Daoy (cell line): ENCODE measurements at places on chromosomes 2 and 18. TPM values are rescaled to one million over a fixed set of nuclear protein-coding genes. Genes with fewer than 3 reads are reported as not detected.

KLF7 gene
- total RNA-seq, result 10.7 TPM in 2 replicates

SPP2 gene
- not detected in 2 replicates for total RNA-seq

LRRC30 gene
- not detected in 2 replicates for total RNA-seq

- peak; percentile 1 for DNase-seq
Measured at GRCh38 chr2:225354281-225354774, 45.2 kb upstream of the NYAP2 start.

DNA sequence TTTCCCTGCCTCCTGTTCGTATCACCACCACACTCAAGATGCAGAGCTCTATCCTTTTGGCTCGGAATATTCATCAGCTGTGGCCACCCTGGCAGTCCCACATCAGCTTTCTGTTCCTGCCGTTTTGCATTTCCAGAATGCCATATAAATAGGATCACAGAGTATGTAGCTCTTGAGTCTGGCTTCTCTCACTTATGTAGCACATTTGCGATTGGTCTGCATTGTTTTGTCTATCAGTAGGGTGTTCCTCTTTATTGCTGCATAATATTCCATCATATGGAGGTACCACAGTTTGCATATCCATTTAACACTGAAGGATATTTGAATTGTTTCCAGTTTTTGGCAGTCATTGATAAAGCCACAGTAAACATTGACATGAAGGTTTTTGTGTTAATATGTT, 104.6 kb downstream of the SH3RF3 start:
- DNase-seq, result no peak

DNA sequence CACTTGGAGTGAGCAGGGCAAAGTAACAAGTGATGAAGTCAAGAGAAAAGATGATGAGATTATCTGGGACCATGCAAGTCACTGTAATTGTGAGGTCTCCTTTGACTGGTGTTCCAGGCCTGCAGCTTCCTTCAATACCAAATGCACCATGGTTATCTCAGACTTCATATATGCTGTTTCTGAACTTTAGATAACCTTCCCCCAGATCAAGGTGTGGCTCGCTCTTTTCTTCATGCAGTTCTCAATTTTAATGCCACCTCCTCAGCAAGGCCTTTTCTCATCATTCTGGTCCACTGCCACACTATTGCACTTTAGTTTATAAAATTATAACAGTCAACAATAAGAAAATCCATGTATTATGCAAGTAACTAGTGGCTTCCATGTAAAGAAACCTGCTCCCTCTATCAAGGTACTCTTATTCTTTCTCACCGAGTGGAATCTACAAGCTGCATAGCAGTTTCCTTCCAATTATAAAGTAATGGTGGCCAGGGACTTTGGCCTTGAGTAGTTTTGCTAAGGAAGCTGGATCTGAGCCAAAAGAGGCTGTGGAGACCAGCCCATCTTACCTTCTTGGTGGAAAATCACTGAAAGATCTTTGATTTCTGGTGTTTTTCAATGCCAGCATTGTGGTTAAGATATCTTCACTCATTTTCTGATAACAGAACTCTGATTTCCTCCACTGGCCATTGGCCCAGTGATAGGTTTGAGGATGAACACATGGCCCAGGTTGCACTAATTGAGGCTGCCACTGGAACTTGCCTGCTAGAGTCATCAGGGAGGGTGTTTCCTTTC, 113.6 kb downstream of the KCNE4 start:
- no peak for DNase-seq

GRCh38 chr2:166297951-166298350, 77.8 kb downstream of the SCN9A start:
- DNase-seq, result no peak

DNA sequence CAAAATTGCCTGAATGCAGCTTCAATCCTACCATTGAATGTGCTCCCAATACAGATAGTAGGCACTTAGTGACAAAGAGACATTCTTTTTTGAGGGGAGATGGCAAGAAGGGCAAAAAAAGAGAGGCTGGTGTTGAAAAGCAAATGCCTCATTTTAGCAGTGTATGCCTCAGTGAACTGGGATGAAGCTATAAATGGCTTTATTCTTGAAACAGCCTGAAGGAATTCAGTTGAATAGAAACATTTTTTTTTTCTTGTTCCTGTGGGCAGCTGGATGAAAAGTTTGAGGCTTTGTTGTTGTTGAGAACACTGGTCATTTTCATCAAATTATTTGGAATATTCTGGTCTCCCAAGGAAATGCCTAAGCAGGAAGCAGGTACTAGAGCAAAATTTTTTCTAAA, 228.9 kb downstream of the RNF144A start:
- no peak for DNase-seq

- no peak for DNase-seq
Measured at GRCh38 chr2:60534052-60534685, 19.3 kb downstream of the BCL11A start.
